Fibroblast of the aortic adventitia (primary cell): ENCODE measurements at places on chromosomes 16 and 17.
A peak's percentile ranks its signal among the peaks of the same experiment; 100 is the strongest.

DNA sequence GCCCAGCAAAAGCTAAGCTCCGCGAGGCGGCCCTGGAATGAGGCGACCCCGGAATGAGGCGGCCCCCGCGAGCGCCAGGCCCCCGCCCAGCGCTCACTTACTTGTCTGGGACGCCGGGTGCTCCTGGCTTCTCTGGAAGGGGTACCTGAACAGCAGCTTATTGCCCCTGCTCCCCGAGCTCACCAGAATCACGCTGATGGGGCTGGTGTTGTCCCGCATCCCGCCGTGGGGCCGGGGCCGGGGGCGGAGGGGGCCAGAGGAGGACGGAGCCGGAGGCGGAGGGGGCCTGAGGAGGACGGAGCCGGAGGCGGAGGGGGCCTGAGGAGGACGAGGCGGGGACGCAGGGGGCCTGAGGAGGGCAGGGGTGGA is 440 bp downstream of the NPRL3 start:
- no peak for DNase-seq

- peak; percentile 63 for DNase-seq
Measured at GRCh38 chr17:8745586-8746500, 1.2 kb upstream of the CCDC42 start.

- peak; percentile 40 for DNase-seq
Measured at GRCh38 chr17:37608351-37609169, 658 bp downstream of the SYNRG start.

- DNase-seq, result no peak
Measured at GRCh38 chr17:50371526-50371925, 1.5 kb downstream of the MRPL27 start.

- DNase-seq, result no peak
Measured at GRCh38 chr17:15039366-15039765, 225.8 kb downstream of the PMP22 start.

- DNase-seq, result no peak
Measured at GRCh38 chr17:6637458-6637840, 3.1 kb downstream of the KIAA0753 start.

GRCh38 chr16:13839577-13839976 is 80.4 kb upstream of the ERCC4 start:
- DNase-seq, result no peak

DNA sequence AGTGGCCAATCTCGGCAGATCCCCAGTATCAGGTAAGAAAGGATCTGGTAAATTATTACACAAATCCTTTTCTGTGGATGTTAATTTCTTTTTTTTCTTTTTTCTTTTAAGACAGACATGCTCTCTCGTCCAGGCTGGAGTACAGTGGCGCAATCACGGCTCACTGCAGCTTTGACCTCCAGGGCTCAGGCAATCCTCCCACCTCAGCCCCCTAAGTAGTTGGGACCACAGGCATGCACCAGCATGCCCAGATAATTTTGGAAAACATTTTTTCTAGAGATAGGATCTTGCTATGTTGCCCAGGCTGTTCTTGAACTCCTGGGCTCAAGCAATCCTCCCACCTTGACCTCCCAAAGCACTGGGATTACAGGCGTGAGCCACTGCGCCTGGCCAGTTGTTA is 54.0 kb downstream of the GAS7 start:
- DNase-seq, result no peak

DNA sequence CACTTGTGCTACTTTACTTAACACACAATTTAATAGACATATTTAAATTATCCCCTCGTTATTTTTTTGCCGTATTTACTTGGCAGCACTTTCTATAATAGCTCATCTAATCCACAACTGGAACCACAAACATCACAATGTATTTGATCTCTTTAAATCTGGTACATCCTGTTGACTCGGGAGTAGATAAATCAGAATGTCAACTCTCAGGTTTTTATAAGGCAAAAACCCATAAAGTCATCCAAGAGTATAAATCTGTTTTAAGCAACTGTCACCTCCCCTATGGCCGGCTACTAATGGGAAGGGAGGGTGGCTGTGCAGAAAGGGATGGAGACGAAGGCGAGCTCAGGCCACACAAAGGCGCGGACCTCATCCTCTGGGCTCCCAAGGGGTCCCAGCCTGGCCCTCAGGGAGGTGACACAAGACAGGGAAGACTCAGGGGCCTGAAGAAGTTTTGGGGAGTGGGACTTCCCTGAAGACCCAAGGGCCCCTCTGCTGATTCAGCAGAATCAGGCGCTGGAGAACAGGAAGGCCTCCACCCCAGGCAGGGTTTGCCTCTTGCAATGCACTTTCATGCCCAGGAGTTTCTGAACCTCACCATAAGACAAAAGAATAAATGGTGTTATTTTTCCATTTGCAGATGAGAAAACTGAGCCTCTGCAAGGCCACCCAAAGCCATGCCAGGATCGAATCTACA is 122.5 kb downstream of the ZNF423 start:
- DNase-seq, result no peak

DNA sequence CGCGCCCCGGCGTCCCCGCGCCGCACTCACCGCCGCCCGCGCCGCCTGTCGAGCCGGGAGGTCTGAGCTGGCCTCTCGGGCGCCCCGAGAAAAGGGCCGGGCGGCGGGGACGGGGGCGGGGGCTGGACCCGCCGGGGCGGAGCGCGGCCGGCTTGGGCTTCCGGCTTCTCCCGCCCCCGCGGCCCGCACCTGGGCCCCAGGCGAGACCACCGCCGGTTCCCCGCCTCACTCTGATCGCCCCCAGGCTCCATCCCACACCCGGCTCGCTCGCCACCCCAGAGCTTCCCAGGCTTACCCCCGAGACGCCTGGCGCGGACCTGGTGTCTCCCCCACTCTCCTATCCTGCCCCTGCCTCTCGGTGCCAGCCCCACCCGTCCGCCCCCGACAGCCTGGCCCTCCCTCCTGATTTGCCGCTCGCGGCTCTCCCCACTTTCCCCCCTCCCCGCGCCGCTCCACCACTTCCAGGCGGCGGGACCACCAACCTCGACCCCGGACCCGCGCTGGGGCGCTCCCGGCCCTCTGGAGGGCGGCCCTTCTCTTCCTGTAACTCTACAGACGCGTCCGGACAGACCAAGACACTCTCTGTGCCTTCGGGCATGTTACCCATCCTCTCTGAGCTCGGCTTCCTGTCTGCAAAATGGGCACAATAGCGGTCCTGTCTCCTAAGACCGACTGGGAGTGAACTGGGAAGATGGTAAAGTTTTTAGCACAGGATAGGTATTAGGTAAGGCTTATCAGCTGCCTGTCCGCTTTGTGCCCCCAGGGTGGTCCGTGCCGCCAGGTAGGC is at the start of gene LITAF:
Gene LITAF, minus strand, starts transcription at position 64 of the 787 bp plus-strand sequence. CDS start 30,189 bp downstream, outside the sequence.
- peak; percentile 29 for DNase-seq

GRCh38 chr16:85057212-85057889 is 29.8 kb downstream of the KIAA0513 start:
- no peak for DNase-seq

- DNase-seq, result peak; percentile 79
Measured at GRCh38 chr17:40490289-40490853, 11.1 kb downstream of the TNS4 start.

DNA sequence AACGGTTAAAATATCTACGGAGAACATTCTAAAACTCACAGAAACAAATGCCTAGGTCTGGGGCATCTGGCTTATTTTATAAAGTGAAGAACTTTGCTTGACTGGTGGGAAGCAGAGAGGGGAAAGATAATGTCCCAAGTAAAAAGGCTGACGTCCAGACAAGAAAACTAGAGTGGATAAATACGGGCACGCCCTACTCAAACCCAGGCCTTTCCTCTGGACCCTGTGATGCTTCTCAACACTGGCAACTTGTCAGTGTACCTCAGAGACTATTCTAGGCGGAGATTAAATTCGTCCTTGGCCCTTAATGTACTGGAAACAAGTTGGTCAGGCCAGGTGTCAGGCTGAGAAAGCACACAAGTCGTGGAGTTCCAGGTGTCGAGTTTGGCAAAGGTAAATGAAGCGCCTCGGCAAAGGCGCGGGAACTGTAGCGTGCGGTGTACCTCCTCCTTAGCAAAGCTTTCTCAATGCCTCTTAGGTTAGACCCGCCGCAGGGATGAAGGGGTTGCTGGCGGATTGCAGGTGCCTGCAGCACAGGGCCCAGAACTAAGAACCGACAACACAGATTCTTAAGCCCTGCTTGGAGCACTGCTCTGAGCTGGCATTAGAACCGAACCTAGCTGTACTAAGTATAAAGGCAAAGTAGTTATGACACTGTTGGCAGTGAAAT is 668 bp upstream of the UNK start:
- DNase-seq, result no peak
